Umbilical cord (tissue), 2 donors: ENCODE measurements at places on chromosomes 3 and 15.

- no peak for DNase-seq
Observed at GRCh38 chr15:77986891-77987764, 90.4 kb downstream of the TBC1D2B start.

GRCh38 chr3:185046164-185046515 is 106.7 kb downstream of the C3orf70 start:
- DNase-seq = no peak

DNA sequence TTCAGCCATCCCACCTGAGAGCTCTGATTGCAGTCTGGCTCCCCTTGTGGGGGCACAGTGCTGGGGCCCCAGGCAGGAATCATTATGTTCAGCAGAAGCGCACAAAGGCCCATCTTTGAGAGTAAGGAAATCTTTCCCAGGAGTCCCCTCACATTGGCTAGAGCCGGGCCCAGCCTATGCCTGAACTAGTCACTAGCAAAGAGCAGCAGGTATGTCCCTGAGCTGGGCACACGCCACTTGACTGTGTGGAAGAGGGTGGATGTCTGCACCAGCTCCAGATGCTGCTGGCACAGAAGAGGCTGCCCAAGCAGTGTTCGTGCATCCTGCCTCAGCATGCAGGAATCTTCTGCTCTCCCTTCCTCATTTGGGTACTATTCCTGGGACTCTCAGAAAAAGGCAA is 26.3 kb downstream of the NR1I2 start:
- no peak for DNase-seq

DNA sequence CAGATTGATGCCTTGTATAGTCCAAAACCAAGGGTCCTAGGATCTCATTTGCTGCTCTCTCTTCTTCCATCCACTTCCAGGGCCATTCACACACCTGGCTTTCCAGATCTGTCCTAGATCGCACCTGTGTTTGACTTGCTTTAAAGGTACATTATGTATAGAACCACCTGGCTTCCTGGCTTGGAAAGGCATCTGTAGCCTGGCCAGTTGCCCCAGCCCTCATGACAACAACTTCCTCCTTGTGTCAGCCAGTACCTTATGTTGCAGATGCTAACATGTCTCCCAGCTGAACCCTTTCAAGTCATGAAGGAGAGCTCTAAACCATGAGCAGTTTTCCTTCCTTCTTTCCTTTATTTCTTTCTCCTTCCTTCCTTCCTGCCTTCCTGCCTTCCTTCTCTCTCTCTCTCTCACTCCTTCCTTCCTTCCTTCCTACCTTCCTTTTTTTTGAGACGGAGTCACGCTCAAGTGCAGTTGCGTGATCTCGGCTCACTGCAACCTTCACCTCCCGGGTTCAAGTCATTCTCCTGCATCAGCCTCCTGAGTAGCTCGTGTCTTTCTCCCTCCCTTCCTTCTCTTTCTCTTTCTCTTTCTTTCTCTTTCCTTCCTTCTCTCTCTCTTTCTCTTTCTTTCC is 2.5 kb upstream of the HTR3C start:
- no peak for DNase-seq

DNA sequence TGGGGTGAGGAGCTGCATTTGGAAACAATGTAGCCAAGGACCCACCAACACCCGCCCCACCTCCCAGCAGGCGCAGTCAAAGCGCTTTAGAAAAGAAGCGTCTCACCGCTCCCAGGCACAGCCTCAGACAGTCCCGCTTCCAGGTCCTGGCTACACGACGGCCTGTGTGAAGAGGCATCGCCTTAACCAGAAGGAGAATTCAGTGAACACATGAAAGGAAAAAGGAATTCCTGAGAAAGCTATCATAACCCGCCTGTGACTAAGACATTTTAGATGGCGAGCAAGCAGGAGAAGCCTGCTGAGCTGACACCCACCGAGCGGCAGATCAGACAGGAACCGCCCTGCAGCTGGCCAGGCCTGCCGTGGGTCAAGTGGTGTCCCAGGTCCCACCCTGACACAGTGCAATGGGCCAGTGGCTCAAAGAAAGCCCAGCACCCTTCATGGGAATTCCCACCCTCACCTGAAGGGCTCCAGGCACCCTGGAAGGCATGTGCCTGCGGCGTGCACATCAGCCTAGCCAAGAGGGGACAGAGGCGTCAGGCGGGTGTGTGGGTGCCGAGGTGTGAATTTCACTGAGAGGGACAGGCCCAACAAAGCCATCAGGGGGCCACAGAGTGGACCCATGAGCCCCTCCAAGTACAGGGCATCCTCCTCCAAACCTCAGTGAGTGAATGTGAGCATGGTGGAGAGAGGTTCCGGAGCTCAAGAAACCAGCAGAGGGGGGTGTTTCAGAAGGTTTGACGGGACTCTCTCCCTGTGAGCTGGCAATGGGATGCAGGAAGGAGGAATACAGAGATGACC is 144.8 kb downstream of the NSMCE3 start:
- DNase-seq = peak; percentile 23

DNA sequence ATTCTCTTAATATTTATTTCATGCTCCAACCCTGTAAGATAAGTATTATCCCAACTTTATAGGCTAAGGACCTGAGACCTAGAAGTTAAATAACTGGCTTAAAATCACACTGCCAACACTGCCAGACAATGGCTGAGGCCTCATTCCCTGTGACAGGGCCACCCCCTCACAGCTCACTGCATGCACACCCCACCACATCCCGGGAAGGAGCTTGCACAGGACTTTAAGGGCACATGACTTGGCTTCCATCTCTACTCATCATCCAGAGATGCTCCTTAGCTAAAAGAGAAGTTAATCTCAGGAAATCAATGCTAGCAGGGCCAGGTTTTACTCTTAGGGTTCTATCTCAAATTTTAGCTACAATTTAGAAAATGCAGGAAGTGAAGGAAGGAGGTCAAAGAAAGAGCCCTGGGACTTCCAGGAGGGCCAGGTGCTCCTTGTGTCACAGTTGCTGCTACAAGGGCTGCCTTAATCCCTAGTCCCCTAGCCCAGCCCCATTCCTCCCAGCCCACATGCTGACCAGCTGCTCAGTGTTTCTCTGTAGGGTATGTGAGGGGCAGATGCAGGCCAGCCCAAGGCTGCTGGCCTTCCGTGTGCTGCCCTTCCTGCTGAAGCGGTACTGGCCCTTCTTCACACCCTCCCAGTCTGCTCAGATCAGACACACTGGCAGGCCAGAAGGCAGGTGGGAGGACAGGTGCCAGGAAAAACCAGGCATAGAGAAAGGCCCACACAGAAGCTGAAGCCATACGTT is 53.5 kb downstream of the WWTR1 start:
- no peak for DNase-seq

- no peak for DNase-seq
Observed at GRCh38 chr3:179949412-179949811, 87.3 kb downstream of the PEX5L start.

GRCh38 chr3:43484926-43485488 is 136.8 kb downstream of the ANO10 start:
- DNase-seq = no peak

- peak; percentile 95 for DNase-seq
Observed at GRCh38 chr15:62940755-62941361, 101.7 kb upstream of the TPM1 start.

GRCh38 chr3:33496449-33496848 is 56.2 kb upstream of the UBP1 start:
- no peak for DNase-seq

- DNase-seq = no peak
Observed at GRCh38 chr3:31848163-31848818, 132.8 kb downstream of the OSBPL10 start.

DNA sequence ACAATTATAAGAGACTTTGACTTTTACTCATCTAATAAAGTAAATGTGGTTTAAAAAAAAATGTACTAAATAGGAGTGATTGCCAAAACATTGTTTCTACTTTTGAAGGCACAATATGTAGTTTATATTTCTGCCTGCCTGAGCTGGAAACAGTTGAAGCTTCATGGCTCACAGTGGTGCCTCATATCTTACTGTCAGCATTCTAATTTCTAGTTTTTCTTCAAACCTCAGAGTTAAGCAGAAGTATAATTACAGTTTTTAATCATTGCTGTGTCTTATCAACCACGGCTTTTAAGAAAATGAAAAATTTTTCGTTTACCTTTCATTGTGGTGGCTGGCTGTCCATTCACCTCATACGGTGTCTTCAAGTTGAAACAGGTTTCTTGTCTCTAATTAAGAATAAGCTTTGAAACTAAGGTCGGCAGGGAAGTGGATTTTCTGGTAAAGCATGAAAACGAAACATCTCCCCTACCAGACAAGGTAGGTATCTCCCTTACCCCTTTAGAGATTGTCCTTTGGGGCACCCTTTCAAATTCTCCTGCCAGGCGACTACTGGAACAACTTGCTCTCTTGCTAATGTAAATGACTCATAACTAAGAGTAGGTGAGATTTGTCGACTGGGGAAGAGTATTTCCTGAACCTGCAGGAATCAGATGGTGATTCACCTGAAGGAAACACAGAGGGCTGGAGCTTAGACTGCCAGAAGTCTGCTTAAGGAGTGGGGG is at the start of gene GPR87:
Gene GPR87 (minus strand): TSS at position 554 of the 725 bp plus-strand sequence. CDS start 16,720 bp downstream, outside the sequence.
- peak; percentile 73 for DNase-seq

DNA sequence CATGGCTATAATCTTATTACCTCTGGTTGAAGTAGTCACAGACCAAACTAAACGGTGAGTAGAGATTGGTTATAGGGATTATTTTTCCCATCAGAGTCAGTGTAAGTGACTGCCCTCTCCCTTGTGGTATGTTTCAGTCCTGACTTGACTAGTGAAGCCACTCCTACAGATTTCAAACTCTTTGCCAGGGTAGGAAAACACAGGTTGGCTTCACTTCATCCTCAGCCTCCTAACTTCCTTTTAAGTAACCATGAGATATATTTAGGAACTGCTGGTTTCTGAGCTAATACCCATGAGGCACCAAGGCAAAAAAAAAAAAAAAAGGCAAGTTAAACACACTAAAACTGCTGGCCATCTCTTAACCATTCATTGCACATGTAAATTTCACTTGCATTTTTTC is 349.2 kb upstream of the MCTP2 start:
- no peak for DNase-seq

DNA sequence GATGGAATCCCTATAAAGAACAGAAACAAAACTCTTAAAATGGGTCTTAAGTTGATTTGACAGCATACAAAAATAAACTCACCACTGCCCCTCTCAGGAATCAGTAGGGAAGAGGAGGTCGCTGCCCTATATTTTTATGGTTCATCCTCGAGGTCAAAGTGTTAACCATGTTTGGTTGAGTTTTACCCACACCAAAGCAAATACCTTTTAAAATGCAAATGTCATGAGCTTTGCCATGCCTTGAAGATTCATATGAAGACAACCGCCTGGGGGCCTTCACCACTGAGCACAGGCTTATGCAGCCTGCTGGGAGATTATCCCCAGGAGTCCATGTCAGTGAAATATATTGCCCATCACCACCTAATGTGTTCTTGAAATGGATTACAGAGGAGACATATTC is 66.1 kb downstream of the GLB1 start:
- DNase-seq = no peak

GRCh38 chr15:74468341-74469032 is 7.5 kb upstream of the UBL7 start:
- DNase-seq = no peak

- DNase-seq = no peak
Observed at GRCh38 chr3:119664850-119665379, 4.5 kb upstream of the POPDC2 start.

DNA sequence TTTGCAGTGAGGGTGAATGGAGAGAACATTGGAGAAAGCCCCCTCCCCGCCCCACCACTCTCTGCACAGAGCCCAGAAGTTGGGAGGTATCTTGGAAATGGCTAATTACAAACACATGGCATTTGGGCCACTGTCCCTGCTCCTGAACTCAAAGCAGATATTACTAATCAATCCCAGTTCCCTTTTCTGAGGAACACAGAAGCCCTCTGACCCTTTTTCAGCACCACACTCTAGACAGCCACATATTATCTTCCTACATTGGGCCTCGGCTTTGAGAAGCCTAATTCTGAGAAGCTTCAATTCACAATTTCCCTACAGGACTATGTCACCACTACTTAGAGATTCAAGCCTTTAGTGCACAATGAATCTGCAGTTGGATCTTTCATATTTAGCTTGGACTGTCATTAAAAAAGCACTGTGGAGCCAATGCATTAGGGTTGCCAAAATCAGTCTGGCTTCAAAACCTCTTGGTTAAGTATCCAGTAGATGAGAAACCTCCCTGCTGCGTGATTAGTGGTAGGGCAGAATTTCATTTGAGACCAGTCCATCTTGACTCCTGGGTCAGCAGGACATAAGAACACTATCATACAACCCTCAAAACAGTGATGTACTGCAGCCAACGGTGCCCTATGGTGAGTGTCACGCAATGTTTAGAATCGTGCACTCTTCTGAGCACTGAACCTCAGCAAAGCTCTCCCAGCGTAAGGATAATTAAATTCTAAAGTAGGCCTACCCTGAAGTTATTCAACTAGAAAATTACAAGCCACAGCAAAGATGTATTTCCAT is 26.1 kb downstream of the MGLL start:
- DNase-seq = no peak

GRCh38 chr15:65362491-65362890 is 15.3 kb downstream of the IGDCC3 start:
- no peak for DNase-seq

DNA sequence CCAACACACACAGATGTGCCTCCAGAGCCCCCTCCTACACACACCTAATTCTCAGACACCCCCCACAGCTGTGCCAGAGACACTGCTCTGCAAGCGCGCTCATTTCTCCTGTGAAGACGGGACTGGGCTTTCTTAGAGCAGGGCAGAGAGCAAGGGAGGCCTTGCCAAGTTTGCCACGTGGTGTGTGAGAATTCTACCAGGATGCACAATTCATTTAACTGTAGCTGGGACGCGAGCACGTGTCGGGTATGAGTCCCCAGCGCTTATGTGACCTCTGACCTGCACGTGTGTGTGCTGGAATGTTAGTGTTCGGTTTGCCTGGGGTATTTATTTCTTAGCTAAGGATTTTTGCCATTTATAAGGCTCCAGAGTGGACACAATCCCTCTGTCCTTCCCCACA is 37.0 kb downstream of the FEM1B start:
- no peak for DNase-seq

DNA sequence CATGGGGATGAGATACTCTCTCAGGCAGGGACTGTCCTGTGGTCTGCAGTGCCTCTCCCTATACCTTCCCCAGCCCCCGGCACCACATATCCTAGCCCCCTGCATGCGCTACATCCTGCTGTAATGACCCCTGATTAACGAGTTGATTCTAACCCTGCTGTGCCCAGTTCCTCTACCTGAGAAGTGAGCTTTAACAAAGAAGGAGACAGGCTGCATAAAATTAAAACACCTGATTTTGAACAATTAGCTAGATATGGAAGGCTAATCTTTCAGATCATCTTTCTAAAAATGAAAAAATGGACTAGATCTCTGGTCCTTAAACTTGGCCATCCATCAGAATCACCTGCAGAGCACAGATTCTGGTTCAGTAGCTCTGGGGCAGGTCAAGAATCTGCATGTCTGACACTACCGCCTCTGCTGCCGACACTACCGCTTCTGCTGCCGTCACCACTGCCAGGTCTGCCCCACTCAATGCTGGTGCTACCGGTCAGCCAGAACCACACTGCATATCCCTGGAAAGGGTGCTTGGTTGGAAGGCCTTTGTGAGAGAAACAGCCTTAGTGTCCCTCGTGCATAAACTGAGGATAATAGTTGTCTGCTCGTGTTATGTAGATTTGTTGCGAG is 33.6 kb upstream of the ZBTB38 start:
- DNase-seq = no peak

GRCh38 chr3:128794770-128795649 is 69.0 kb downstream of the RAB7A start:
- peak; percentile 75 for DNase-seq

- peak; percentile 51 for DNase-seq
Observed at GRCh38 chr3:156383441-156384025, 171.4 kb downstream of the SSR3 start.
